ENCODE measurements at places on chromosomes 1 and 21.

- no peak for DNase-seq
Measured at GRCh38 chr1:164495905-164496304, 63.1 kb upstream of the PBX1 start.

DNA sequence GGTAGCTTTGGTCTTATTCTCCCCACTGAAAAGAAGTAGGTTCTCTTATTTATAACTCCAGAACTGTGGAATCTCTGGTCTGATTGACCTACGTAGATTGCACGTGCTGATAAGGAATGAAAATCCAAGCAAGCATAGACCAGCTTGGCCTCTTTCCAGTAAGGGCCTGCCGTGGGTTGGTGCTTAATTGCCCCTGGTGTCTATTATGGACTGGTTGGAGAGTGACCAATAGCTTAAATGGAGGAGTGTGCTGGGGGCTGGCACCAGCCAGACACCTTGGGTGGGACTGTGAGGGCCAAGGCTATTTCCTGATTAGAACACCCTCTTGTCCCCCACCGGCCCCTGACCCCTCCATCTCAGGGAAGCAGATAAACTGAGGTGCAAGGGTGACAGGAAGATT, 74.0 kb downstream of the TENT5C start:
- no peak for DNase-seq

DNA sequence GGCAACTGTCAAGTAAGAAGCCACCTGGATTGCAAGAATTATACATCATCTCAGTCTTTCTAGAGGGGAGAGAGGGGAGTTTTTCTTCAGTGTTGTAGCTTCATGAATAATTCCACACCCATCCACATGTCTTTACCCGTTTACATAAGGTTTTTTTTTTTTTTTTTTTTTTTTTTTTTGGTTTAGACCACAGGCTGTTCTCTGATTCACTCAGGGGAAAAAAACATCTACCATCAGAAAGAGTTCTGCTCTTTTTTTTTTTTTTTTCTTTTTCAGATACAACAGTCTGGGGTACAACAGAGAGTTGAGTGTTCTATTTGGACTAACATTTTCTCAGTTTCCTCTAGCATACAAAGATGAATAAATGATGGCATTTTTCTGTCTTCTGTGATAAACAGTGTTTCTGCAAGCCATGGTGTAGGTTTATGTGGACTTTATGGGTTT, 4.9 kb upstream of the KIF14 start:
- no peak for DNase-seq

GRCh38 chr1:30708361-30708728, 15.0 kb downstream of the MATN1 start:
- no peak for DNase-seq

DNA sequence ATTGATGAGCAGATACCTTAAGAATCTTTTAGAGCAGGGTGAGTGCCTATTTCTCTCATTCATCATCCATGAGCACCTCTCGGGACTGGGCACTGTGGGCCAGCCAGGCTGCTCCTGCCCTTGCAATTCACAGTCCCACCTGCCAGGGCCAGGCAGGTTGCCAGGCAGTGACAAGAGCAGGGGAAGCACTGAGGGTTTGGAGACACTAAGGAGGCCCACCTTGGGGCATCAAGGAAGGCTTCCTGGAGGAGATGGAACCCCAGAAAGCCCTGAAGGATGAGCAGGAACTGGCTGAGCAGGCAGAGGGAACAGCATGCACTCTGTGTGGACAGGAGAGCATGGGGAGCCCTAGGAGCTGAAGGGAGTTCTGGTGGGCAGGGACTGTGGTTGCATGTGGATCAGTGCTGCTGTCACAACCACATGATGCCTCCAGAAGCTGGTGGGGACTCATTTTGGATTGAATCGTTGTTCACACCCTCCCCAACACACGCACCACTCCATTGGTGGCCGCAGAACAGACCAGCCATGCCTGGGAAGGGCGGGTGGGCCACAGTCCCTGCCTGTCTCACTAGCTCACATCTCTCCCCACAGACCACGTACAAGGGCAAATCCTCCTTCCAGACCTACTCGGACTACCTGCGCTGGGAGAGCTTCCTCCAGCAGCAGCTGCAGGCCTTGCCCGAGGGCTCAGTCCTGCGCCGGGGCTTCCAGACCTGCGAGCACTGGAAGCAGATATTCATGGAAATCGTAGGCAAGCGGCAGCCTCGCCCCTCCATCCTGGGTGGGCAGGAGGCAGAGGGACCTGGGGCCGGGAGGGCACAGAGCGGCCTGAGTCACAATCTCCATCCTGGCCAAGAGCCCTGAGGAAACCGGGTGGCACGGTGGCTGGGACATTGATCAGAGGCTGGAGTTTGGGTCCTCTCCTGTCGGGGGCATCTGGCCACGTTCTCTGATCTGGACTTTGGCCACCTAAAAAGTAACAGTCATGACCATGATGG, 55.1 kb downstream of the DISP3 start:
- DNase-seq: no peak

DNA sequence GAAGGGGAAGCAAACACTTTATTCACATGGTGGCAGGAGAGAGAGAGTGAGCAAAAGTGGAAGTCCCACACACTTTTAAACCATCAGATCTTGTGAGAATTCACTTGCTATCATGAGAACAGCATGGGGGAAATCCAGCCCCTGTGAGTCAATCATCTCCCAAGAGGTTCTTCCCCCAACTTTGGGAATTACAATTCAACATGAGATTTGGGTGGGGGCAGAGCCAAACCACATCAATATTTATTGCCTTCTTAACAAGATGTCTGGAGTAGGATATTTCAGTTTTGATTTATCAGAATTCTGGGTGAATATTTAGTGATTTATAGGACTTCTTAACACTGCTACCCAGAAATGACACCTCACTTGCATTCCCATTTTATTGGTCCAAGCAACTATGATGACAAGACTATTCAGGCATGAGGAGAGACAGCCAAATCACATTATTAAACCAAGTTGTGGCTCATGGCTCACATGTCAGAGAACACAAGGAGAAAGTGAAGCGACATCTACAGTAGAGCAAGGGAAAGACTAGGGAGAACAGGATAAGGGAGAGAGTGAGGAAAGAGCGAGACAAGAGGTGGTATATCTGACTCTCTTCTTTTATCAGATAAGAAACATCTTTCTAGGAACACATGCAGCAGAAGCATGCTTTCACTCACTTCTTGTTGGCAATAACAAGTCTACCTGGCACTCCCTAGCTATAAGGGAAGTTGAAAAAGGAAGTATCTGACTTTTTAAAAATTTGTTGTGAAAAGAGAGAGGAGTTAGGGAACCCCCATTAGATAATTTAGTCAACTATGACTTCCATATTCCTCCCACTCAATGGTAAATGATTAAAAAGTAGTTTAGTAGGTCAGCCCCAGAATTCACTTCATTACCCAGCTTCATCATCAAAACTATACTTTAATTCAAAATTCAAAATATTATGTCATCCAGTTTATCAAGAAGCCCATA, 36.6 kb upstream of the PTPRC start:
- no peak for DNase-seq

- no peak for DNase-seq
Measured at GRCh38 chr1:63728611-63729226, 45.1 kb upstream of the ROR1 start.

GRCh38 chr21:43873673-43874072, 8.7 kb downstream of the AGPAT3 start:
- no peak for DNase-seq

- no peak for DNase-seq
Measured at GRCh38 chr1:43781574-43781973, 74.2 kb downstream of the ST3GAL3 start.

- DNase-seq: peak; percentile 81
Measured at GRCh38 chr1:44819608-44820327, 11.4 kb downstream of the BTBD19 start.

GRCh38 chr1:156920233-156921052, at the start of gene LRRC71:
Gene LRRC71 (plus strand): TSS chr1:156920632. CDS start chr1:156920804, 172 bp downstream.
- peak; percentile 85 for DNase-seq

- no peak for DNase-seq
Measured at GRCh38 chr1:183506561-183506960, 34.3 kb downstream of the SMG7 start.

DNA sequence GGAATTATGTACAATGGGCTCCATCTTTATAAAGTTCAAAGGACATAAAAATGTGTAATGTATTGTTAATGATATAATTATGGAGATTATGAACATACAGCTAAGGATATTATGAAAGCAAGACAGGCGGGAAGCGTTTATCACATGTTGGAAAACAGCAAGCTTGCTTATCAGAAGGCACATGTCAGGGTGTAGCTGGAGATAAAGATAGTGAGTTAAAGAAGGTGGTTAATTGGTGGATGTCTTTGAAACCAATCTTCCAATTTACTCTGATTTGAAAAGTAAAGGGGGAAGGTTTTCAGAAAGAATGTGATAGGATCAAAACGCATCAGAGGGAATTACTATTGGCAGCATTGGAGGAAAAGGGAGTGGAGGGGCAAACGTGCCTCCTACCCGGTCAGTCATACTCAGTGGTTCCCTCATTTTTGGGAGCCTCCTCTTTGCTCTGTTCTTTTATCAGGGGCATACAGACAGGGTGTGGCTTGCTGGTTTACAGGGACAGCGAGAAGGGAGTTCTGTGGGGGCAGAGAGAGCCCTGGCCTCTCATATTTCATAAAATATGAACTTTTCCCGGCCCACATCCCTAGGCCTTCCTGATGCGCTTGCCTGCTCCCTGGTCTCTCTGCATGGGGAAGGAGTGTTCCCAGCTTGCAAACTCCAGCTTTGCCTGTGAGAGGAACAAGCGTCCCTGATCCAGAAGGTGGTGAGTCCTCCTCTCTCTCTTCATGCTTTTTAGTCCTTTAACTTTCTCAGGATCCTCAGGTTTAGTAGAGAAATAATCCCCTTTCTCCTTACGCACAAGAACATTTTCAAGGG, 8.0 kb upstream of the SVBP start:
- no peak for DNase-seq

Measured in left cardiac atrium (tissue), 4 donors.